ENCODE measurements at places on chromosomes 4 and X. TPM values are rescaled to one million over a fixed set of nuclear protein-coding genes. Genes with fewer than 3 reads are reported as not detected.

The CXCL1 gene
- 22.9 TPM for total RNA-seq

The GSTCD gene
- 14.7 TPM for total RNA-seq

The GC gene
- 0.40 TPM for total RNA-seq

The VCX2 gene
- not detected for total RNA-seq

All from esophagus mucosa (tissue), 1 donor.